ENCODE measurements at places on chromosomes 7 and 10.

DNA sequence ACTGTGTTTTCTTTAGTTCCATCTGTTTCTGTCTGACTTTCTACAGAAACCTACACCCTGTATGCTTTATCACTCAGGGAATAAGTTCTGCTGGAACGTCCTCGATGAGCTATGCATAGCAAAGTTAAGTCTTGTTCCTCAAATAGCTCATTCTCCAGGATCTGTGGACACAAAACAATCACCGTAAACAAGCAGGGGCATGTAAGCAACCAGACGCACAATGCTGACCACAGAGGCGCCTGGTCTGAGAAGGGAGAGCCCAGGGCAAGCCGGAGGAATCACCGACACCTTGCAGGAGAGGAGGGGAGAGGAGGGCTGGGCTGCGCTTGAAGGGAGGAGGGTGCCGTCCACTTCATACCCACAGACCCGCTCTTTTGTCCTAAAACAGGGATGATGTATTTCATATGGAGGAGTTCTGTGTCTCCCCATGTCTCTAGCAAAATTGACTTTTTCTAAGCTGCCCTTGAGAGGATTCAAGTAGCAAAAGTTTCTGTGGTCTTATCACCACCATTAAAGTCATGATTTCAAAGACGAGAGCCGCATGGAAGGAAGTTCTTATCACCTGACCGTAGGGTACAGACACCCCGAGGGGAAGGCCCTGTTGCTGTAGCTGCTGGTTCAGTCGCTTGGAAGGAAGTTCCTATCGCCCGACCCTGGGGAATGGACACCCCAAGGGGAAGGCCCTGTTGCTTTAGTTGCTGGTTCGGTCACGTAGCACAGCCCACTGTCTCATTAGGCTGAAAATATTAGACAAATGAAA lies 14.3 kb downstream of the CALML3 start:
- no peak for DNase-seq

- no peak for DNase-seq
Measured at GRCh38 chr7:16223963-16224707, 197.2 kb downstream of the CRPPA start.

DNA sequence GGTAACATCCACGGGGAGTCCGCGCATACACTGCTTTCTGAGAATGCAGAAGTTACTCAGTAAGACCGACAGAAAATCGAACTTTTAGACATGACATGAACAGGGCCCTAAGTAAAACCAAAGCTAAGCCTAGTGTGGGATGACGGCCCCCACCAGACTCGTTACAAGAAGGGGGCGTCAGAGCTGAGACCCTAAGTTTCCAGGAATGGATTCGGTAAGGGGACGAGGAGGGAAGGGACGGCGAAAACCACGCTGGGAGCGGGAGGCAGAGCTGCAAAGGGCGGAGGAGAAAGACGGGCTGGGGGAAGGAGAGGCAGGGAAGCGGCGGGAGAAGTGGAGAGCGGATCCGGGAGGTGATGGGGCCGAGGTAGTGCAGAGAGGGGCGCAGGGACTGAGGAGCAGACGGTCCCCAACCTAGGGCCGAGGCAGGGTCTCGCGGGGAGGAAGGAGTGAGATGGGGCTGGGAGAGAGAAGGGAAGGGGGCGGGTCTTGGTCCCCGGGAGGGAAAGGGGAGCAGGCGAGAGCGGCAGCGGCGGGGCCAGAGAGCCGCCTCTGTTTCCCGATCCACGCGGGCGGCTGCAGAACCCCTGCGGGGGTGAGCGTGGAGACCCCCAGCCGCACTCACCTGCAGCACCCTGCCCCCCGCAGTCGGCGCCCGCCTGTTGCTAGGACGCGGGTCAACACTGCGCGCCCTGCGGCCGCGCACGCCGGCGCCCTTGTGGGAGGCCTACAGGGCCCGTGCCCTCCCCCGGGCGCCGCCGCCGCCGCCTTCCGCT lies 513 bp downstream of the ODAD2 start:
- DNase-seq = peak; percentile 61

GRCh38 chr7:136403591-136403990 lies 426.4 kb upstream of the MTPN start:
- DNase-seq = no peak

DNA sequence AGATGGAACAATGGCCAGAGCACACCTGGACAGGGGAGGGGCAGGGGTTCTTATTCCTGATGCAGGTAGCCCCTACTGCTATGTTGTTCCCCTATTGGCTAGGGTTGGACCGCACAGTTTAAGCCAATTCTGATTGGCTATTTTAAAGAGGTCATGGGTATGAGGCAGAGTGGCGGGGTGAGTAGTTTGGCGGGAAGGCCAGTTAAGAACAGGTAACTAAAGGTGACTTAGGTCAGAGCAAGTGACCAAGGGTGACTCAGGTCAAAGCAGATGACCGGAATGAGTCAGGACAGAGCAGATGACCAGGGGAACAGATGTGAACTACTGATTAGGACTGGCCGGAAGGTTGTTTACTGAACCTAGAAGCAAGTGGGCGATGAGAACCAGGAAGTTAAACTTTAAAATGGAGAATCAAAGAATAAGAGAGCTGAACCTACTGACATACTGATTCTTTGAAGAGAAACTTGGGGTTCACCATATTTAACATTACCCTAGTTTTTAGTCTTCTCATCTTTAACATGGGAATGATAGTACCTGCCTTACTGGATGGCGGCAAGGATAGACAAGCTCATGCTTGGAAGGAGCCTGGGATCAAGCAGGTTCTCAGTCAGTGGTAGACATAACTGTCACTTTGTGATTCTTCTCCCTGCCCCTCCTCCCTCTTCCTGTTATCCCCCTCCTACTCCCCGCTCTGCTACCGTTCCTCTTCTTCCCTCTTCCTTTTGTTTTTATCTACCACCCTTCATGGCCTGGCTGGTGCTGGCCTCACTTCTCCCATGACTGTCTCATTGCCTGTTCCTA lies 55.0 kb downstream of the CCNY start:
- no peak for DNase-seq

DNA sequence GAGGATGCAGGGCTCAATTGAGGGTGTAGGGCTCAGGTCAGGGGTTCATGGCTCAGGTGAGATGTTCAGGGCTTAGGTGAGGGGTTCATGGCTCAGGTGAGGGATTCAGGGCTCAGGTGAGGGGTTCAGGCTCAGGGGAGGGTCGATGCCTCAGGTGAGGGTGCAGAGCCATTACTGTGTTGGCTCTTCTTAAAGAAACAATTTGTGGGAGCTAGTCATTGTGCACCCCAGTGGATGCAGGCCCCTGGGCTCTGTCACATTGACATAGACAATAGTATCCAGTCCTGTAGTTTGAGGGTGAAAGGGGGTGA lies 86.7 kb downstream of the ADCY1 start:
- DNase-seq = no peak

DNA sequence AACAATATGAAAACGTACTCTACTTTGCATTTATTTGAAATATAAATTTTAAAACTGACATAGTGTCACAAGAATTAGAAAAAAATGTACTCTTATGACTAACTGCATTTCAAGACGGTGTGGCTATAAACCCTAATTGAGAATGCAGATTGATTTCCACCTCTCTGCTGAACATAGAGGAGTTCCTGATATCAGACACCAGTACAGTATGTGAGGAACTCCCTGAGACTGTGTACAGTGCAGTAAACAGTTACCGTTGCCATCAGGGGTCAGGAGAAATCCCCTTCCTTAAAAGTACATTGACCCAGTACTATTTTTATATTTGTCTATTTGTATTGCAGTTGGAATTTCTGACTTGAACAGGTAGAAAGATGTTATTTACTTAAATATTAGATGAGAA lies 61.8 kb upstream of the DKK1 start:
- DNase-seq = no peak

DNA sequence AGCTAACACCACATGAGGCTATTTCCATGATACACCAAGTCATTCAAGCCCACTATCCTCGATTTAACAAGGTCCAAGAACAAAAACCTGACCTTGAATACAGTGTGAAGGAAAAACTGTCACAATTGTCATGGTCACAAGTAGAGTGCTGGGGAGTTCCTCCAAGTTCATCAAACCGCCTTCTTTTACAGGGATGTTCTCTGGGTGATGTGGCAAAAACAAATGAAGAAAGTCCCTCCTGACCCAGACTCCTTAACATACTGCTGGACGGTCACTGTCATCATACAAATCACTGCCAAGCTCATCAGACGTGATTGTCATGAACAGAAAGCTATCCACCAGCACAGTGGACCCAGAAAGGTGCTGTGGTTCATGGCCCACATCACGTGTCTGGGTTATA lies 28.9 kb downstream of the HIPK2 start:
- DNase-seq = no peak

- DNase-seq = no peak
Measured at GRCh38 chr10:21363731-21364104, 161.8 kb downstream of the SKIDA1 start.

- no peak for DNase-seq
Measured at GRCh38 chr7:30802812-30803211, 31.6 kb downstream of the MINDY4 start.

GRCh38 chr7:130988443-130988842 lies 254.4 kb upstream of the KLF14 start:
- no peak for DNase-seq

GRCh38 chr7:143960813-143961610 lies 6.4 kb downstream of the OR2F1 start:
- no peak for DNase-seq

DNA sequence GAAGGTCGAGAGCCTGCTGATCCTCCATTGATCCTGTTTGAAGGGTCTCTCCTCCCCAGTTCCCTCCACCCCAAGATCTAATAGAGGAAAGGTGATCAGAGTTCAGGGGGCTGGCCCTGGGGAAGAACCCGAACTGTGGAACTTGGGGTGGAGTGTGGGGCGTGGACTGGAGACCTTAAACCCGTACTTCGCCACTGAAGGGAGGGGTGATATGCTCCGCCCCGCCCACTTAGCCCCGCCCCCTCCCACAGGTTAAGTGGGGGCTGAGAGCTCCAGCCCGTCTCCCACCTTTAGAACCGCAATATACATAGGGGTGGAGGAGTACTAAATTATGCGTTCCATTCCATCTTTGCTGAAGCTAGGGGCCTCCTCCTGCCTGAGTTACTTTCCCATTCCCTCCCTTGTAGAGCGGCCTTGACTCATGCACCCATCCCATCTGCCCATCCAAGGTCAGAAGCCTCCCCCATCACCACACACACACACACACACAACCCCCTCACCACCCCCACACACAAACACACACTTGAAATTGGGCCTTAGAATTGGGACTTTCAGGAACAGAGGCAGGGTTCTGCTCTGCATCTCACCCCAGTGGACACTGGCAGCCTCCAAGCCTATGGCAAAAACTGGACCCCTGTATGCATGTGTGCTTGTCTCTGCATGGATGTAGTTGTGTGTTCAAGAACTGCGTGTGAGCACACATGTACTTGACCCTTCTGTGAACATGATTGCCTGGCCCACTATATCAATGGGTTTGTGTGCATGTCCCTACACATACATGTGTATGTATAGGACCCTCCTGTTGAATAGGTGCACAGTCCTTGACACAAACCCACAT lies 991 bp downstream of the SEMA4G start:
- DNase-seq = no peak

DNA sequence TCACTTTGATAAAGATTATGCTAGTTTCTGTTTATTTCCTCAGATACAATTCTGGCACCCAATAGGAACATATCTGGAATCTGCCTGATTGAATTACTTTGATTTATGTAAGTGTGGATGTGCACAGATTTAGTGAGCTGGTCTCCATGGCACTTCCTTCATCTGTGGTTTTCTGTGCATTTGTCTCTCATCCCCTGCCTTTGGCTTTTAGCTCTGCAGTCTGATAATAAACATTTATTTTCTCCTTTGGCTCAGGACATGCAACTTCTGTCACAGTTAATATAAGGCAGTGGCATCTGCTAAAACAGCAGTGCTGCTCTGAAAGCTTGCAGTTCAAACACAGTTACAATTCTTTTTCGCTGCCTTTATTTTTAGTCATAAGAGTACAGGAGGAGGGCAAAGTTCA lies 273.7 kb upstream of the CHRM2 start:
- DNase-seq = no peak

- no peak for DNase-seq
Measured at GRCh38 chr7:140004672-140005071, 58.1 kb downstream of the PARP12 start.

- peak; percentile 68 for DNase-seq
Measured at GRCh38 chr10:4514445-4515108, 311.4 kb upstream of the AKR1E2 start.

- DNase-seq = no peak
Measured at GRCh38 chr7:42628054-42628453, 283.8 kb downstream of the C7orf25 start.

GRCh38 chr7:165661-166337 lies 26.6 kb upstream of the FAM20C start:
- DNase-seq = peak; percentile 7

DNA sequence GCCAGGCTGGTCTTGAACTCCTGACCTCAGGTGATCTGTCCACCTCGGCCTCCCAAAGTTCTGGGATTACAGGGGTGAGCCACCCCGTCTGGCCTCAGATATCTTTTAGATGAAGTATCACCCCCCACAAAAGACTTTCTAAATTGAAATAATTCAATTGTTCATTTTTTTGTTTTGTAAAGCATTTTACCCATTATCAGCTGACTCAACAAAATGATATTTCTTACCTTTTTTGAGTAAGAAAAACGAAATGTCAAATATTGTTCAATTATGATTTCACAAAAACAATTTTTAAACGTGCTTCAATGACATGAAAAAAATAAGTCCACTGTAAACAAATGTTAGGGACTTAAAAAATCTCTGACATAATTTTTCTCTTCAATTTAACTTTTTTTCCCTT lies 822 bp upstream of the PRPF18 start:
- DNase-seq = no peak

GRCh38 chr7:21358648-21359047 lies 69.2 kb upstream of the SP4 start:
- DNase-seq = no peak

DNA sequence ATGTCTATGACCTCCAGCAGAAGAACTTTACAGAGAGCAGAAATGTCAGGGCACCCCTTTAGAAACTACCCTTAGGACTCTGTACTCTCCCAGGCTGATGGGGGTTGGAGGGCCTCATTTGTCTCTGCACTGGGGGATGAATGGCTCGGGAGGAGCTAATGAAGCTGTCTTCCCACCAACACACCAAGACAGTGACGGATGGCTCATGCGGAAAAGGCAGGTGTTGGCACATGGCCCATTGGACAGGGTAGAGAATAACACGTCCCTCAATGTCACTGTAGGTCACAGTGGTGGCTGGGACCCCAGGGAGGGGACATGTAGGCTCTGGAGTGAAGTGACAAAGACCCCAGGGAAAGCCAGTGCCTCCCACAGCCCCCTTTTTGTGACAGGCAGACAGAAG lies 64.0 kb upstream of the PCBD1 start:
- DNase-seq = no peak
